ENCODE measurements at places on chromosomes 6 and 20.
A peak's percentile ranks its signal among the peaks of the same experiment; 100 is the strongest.

- peak; percentile 6 for DNase-seq
Measured at GRCh38 chr20:24206995-24207394, 218.4 kb upstream of the GGTLC1 start.

- DNase-seq, result peak; percentile 42
Measured at GRCh38 chr6:12164508-12164770, 125.7 kb upstream of the EDN1 start.

DNA sequence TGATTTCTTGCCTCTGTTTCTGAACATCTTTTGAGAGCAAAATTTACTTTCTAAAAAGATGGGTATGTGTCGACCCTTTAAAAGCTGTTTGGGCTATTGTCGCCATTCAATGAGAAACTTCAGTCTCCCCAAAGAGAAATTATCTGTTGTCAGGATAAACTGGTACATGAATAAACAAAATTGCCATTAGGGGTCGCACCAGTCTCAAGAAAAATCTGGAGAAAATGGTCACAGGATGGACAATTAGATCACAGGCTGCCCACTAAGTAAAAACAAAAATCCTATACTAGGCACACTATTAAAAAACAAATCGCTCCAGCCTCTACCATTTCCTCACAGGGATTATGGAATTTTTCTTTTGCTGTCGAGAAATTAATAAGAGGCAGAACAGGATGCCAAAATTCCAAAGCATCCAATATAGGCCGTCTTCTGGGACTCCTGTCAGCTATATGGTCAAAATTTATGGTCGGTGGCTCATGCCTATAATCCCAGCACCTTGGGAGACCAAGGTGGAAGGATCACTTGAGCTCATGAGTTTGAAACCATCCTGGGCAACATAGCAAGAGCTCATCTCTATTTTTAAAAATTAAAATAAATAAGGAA lies 5.5 kb upstream of the HLA-E start:
- DNase-seq, result peak; percentile 88

- DNase-seq, result no peak
Measured at GRCh38 chr20:8787090-8787489, 281.8 kb upstream of the PLCB4 start.

DNA sequence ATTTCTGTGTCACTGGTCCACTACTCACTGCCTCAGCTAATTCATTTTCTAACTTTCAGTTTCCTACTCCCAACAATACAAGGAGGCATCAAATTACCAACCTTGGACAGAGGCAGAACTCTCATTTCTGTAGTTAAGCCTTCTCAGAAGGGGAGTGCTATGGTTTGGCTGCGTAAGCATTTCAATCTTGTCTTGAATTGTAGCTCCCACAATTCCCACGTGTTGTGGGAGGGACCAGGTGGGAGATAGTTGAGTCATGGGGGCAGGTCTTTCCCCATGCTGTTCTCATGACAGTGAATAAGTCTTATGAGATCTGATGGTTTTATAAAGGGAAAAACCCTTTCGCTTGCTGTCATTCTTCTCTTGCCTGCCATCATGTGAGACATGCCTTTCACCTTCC lies 22.9 kb downstream of the HLA-DRA start:
- no peak for DNase-seq

- no peak for DNase-seq
Measured at GRCh38 chr6:152300517-152300916, 336.6 kb downstream of the SYNE1 start.

GRCh38 chr6:17224056-17224455 lies 57.1 kb upstream of the RBM24 start:
- DNase-seq, result peak; percentile 10

DNA sequence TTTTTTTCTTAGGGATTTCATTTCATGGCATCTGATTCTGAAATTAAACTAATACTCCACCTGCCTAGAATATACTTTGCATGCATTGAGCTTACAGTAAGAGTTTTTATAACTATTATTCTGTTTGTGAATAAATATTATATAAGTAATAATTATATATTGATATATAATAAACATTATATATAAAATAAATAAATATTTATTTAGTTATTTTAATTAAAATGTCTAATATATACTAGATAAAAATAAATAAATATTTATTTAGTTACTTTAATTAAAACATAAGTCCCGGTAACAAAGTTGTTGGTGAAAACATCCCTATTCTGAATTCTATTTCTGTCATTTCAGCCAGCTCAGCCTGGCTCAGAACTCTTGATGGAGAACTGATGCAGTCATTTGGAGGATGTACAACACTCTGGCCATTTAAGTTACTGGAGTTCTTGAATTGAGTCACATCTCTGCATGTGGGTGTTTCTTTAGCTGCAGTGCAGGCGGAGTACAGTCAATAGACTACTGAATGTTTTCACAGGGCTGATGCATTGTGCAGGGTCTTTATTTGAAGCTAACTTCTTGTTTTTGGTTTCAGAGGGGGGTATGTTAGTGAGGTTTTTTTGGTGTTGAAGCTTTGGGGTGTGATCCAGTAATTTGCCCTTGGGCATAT lies 508.9 kb upstream of the ADGRB3 start:
- no peak for DNase-seq

GRCh38 chr20:63377256-63377941 lies 16.2 kb upstream of the CHRNA4 start:
- no peak for DNase-seq

DNA sequence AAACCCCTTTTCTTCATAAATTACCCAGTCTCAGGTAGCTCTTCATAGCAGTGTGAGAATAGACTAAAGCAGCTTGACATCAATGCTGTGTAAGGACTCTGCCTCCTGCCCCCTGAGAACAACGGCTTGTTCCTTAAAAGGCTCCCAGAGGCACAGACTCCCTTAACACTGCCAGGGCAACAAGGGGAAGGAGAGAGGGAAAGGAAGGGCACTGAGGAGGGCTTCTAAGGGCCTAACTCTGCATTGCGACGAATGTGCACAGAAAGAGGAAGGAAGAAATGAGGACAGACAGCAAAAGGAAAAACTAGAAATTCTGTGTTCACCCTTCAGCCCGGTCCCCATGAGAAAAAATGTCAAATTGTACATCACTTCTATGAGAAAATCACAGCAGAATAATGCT lies 74.0 kb downstream of the AGPAT4 start:
- no peak for DNase-seq

DNA sequence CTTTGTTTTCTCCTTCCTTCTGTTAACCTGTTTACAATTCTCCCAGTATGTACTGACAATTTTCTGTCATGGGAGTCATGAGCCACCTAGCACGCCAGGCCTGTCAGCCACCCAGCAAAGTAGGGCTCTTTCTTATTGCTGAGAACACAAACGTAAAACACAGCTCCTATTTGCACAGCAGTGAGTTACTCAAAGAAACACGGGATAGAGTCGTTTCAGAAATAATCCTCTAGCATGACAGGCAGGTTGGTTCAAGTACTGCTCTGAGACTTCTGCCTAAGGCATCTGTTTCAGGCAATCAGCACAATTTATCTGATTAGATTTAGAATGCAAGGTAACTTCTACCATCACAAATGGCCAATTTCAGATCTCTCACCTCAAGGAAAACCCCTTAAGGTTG lies 88.8 kb downstream of the CD24 start:
- no peak for DNase-seq
